ENCODE measurements at places on chromosomes 6 and 20.

DNA sequence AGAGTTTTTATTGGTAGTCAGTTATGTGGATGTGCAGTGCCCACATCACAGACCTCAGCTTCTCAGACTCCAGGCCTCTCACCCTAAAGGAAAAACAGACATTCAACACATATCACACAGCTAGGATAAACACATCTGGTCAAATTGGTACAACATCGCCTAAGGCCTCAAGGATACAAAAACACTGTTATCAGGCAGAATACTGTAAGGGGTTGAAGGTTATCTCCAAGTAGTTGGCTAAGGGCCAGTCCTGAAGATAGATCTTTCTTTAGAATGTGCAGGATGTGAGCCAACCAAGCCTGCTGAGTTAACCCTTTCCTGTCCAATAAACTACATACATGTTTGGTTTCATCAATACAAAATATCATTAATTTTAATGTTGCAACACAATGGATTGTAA lies 308.4 kb upstream of the GJE1 start:
- no peak for DNase-seq

GRCh38 chr6:149694921-149695320 lies 23.0 kb downstream of the LATS1 start:
- DNase-seq = no peak

DNA sequence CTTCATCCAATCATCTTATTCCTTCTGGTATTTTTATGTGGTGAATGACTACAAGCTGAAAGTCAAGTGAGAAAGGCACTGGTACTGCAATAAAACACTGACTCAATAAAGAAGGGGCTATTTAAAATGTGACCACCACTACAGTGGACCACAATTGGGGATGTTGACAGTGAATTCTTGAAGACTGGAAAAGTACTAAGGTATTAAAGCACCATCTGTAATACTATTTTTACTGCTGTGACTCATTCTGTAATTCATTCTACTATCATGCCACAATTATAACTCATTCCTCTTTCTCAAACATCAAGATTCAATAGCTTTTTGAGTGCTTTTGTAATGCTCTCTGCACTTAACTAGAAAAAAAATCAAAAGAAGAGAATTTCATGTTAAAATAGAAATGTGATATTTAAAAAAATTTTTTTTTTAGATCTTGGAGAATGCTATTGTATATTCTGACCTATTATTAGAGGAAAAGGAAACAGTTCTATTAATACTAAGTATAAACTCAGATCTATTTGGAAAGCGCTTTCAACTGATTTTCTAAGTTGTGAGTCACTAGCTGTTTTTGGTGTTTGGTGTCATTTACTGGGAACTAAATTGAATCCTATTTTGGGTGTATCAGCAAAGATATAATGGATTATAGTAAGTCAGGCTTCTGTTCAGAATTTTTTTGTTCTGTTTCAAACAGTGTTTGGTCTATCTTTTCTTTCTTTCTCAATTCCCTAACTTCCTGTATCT lies 104.7 kb upstream of the TMEM170B start:
- peak; percentile 48 for DNase-seq

- no peak for DNase-seq
Observed at GRCh38 chr20:20582734-20583133, 129.7 kb downstream of the RALGAPA2 start.

DNA sequence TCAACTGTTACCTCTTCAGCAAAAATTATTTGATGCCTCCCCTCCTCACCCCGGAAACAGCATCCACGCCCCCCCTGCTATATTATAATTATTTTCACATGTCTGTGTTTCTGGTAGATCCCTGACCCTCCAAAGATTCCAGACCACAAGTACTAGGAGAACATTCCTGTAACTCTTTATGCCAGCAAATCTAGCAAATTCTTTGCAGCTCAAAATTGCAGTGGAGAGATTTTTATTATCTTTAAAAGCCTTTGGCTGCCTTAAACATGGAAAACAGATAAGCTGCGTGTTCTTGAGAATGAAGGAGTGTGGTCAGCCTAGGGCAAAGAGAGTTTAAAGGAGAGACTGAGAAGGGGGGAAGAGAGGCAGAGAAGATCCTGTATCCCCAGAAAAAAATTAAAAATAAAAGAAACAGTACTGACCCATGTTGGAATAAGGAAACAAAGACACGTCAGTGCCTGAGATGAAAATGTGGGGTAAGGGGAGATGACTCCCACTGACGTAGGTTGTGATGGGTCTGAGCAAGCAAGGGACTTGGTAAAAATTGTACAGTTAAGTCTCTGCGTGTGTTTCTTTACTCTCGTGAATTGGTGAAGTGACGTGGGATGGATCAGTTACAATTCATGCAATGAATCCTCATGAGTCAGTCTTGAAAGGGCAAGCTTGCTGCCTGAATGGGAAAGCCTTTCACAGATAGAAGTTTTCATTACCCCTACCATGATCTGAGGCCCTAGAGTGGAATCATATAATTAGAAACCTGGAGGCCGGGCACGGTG lies 8.3 kb downstream of the ID4 start:
- DNase-seq = no peak

GRCh38 chr6:137120748-137121147 lies 52.7 kb downstream of the IL22RA2 start:
- DNase-seq = no peak

DNA sequence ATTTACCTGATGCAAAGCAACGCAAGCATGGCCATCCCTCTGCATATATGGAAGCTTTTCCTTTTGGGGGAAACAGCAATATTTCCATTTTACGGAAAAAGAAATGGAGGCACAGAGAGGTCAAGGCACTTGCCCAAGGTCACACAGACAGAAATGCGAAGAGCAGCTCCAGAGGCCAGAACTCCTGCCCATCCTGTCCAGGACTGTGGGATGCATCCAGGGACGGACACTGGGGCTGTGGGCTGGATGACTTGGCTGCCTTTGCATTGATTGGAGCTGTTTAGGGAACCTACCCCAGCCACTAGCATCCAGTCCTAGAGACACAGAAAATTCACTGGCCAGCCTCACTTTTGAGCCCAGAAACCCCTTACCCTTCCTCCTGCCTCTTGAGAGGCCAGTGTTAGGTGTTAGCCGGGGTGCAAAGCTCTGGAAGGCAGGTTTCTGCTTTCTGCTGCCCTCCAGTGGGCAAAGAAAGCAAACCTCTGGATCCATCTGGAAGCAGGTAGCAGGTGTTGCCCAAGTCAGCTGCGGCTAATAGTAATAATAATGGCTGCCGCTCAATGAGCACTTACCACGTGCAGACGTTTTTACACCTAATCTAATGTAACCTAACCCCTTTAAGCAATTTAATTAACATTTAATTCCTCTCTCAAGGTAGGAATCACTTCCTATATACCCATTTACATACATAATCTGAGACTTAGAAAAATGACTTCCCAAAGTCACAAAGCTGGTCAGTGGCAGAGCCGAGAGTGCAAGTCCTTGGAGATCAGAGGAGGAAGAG lies 31.7 kb upstream of the CCN5 start:
- peak; percentile 69 for DNase-seq

GRCh38 chr6:168968228-168968627 lies 285.4 kb downstream of the THBS2 start:
- no peak for DNase-seq

- DNase-seq = peak; percentile 81
Observed at GRCh38 chr20:17558154-17558940, 11.5 kb upstream of the DSTN start.

GRCh38 chr6:70839286-70840266 lies 117.3 kb downstream of the B3GAT2 start:
- DNase-seq = no peak

DNA sequence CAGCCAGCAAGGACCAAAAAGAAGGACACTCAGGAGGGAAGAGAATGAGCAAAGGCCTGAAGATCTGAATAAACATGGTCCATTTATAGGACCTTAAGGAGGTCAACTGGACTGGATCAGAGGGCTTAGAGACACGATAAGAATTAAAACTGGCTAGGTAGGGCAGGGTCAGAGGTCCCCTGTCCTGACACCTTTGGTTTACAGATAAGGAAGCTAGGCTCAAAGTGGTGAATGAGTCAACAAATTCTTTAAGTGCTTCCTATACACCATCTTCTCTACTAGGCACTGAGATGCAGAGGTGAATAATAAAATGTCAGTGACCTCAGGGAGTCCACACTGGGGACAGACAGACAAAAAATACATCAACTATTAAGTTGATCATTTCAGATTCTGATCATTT lies 70.3 kb downstream of the HIVEP2 start:
- no peak for DNase-seq

DNA sequence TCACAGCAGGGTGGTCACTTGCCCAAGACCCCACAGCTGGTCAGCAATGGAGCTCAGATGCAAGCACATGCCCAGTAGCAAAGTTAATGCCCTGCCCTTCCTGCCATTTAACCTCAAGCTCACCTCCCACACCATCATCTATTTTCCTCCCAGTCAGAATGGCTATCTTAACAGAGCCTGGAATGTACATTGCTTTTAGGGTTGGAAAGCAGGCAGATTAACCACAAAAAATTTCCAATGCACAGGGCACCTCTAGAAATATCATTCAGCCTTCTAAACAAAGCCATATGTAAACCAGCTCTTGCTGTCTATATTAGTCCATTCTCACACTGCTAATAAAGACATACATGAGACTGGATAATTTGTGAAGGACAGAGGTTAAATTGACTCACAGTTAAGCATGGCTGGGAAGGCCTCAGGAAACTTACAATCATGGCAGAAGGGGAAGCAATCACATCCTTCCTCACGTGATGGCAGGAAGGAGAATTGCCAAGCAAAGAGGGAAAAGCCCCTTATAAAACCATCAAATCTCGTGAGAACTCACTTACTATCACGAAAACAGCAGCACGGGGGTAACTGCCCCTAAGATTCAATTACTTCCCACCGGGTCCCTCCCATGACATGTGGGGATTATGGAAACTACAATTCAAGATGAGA lies 106.9 kb downstream of the FYN start:
- DNase-seq = no peak

DNA sequence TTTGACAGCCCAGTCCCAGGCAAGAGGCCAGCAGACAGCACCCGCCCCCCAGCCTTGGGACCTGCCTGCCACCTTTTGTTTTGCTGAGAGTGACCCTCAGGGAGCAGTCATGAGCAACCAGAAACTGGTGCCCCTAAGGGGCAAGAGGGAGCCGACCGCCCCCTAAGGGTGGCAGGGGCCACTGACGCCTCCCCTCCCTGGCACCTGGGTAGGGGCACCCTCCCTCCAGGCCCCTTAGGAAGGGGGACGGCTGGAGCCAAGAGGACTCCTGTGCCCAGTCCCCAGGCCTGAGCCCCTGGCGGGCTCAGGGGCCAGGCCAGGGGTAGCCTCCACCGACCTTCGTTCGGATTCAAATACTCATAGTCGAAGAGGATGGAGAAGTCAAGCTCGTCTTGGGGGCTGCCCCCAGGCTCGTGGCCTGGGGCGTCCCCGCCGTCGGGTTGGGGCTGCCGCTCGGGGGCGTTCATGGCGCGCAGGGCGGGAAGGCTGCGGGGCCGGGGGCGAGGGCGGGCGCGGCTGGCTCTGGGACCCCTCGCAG lies 417 bp downstream of the NFATC2 start:
- peak; percentile 36 for DNase-seq

DNA sequence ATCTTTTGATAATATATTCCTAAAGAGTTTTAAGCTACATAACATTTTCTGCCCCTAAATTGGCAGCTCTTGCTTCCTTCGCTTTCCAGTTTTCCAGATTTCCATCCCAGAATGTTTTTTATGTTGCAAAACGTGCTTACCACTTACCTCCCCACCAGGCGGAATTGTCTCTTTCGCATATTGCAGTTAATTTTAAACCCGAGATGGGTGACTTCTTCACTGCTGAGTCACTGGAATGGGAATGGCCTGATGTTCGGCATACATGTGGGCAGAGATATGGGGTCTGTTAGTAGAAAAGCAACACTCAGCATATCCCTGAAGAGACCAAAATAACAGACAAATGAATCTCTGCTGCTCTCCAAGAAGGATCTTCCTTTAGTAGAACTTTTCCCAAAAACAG lies 491.2 kb downstream of the PREX1 start:
- peak; percentile 67 for DNase-seq

- DNase-seq = no peak
Observed at GRCh38 chr6:105034470-105034869, 77.6 kb downstream of the LIN28B start.

DNA sequence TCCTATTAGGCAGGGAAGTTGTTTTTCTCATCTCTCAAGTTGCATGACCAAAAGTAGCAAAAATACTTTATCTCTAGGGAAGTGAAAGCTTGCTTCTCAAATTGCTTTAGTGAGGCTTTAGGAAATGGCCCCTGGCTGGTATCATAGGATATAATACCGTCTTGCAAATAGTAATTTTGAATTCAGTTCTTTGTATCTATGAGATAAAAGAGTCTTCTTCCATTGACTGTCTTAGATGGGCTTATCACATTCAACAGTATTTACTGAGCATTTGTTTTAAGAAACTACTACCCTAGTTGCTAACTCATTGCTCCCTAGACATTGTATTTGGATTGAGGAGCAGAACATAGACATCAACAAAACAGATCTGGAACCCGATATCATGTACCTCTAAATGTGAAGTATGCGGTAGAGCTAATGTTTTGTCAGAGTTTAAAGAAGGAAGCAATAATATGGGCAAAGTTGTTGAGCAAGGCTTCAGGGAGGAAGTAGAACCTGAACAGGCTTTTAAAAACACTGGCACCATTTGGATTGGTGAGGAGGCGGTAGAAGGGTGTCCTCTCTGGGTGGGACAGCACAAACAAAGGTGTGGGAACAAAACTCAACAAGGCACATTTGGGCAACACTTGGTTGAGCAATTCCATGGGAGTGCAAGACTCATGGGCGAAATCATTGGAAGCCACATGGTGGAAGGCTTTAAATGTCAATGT lies 101.5 kb downstream of the SGK1 start:
- DNase-seq = no peak

Measured in ACHN (cell line).